ENCODE measurements at places on chromosomes 3 and 15.

DNA sequence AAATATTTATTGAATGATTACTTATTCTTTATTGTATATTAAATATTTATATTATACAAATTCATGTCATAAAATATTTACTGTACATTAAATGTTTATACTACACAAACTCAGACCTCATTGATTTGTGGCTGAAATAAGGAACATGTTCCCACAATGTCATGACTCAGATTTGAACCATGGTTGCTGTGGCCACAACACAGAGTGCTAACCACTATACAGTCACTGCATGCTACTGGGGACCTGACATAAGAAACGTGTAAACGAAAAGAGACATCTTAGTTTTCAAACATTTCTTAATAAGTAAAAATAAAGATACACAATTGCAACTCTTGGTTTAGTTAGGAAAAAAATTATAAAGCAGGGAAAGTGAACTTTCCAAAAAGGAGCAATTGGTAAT is 99.1 kb upstream of the AGTR1 start:
- DNase-seq = no peak

DNA sequence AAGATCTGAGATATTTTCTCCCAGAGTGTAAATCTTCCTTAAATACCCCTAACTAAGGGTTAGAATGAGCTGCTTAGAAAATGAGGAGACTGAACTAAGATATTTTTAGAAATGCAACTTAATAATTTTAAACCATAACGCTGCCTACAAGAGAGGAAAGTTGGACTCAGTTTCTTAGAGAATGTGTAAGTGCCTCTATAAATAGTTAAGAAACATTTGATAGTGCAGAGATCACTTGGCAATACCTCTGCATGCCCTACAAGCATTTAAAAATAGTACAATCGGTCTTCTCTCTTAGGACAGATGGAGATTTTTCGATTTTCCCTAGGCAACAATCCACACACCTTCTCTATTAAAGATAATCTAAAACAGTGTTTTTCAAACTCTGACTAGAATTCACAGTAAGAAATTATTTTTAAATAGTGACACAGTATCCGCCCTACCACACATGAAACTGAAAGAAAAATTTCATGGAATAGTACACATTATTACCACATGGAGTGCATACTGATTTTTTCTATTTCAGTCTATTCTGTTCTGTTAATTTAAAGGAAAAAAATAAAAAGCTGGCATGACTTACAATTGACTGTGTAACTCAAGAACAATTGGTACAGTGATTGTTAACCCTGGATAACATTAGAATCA is 83.2 kb downstream of the GADL1 start:
- no peak for DNase-seq

GRCh38 chr15:60788692-60789103 is 309.8 kb upstream of the ICE2 start:
- no peak for DNase-seq

DNA sequence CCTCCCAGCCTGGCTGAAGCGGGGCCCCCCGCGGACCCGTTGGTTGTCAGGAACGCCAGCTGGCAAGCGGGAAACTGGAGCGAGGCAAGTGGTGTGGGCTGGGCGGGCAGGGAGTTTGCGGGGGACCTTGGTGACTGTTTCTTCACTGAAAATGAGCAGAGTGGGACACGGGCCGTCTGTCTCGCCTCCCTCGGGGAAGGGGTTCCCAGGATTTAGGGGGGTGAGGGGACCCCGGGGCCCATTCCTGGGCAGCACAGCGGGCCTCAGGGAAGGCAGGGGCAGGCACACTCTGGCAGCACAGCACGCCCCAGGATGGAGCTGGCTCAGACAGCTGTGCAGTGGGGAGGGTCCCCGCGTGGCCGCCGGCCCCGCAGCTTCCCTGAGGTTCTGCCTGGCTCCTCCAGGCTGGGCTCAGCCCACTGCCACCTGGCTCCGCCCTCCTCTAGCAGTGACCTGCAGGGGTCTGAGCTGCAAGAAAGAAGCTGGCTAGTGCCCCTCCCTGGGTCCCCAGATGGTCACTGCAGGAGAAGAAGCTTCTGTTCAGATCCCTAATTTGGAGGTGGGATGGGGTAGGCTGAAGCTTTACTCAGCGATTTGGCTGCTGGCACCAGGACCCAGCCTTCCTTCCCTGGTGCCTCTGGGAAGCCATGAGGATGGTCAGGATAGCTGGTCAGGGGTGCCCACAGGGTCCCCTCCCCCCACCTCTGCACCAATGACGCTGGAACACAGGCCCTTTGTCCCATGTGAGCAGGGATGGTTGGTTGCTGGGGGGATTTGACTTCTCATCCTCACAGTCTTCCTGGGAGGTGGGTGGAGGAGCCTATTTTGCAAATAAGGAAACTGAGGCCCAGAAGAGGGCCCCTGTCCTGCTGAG is 90.4 kb downstream of the TBC1D2B start:
- DNase-seq = no peak

DNA sequence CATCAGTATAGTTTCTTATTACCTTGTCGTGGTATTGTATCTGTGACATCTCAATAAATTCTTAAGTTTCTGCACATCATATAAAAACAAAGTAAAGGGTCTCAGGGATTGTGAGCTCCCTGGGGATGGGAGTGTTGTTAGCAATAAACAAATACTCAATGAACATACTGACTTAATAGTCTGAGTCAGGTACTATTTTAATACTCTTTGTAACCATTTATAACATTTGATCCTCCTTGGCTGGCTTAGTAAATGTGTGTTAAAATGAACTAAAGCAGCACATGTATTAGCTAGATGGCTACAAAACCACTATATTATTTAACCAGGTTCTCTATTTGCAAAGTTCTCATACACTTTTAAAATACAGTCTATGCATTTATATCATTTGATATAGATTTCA is 1.8 kb downstream of the ICE2 start:
- DNase-seq = no peak

DNA sequence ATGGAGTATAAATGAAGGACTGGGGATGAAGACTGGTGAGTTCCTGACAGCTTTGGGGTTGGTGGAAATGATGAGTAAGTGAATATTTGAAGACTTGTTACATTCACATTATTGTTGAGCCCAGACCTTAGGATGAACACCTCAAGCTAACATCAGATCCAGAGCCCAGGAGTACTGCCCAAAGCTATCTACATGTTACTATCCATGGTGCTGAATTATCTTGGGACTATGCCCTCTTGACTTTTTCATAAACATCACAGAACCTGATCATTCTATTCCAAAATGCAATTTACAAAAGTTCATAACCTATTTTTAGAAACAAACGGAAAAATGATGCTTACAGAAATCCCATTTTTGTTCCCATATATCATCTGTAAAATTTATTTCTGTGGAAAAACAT is 613.3 kb downstream of the TUSC7 start:
- no peak for DNase-seq

DNA sequence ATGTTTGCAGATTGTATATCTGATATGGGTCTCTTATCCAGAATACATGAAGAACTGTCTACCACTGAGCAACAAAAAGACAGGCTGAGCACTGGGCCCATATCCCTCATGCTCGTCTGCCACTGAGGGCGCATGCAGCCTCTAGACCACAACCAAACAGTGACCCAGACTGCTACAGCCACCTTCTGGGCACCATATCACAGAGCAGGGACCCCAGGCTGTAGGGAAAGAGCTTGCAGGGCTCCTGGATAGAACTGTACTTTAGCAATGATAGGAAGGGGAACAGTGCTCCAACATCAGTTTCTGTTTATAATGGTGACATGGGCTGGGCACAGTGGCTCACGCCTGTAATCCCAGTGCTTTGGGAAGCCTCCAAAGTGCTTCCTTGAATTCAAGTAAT is 40.2 kb upstream of the TMEM87A start:
- DNase-seq = no peak

- no peak for DNase-seq
Measured at GRCh38 chr3:13124631-13125030, 51.4 kb upstream of the IQSEC1 start.

DNA sequence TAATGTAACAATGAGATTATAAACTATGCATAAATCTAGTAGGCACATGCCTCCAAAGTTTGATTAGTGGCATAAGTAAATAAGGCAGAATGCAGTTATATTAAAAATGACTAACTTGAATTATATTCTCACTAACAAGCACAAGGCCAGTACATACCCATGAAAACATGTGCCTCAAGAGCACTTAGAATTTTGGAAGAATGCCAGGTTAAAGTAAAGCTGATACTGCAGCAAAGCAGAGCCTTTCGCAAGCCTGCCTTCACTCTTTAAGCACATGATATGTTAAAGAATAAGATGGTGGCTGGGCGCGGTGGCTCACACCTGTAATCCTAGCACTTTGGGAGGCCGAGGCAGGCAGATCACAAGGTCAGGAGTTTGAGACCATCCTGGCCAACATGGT is 49.0 kb downstream of the KBTBD12 start:
- no peak for DNase-seq

DNA sequence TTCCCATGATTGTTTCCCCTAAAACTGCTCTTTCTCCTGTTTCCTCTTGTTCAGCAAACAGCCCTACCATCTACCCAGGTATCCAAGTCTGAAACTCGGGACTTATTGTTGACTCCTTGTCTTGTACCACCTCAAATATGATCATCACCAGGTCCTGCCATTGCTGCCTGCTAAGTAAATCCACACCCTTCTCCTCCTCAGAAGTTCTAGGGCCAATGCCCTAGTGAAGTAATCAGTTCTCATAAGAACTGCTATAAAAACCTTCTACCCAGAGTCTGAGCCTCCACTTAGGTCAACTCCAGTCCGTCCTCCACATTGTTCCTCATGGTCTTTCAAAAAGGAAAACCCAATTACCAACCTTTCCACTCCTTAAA is 77.0 kb upstream of the IL12A start:
- no peak for DNase-seq

DNA sequence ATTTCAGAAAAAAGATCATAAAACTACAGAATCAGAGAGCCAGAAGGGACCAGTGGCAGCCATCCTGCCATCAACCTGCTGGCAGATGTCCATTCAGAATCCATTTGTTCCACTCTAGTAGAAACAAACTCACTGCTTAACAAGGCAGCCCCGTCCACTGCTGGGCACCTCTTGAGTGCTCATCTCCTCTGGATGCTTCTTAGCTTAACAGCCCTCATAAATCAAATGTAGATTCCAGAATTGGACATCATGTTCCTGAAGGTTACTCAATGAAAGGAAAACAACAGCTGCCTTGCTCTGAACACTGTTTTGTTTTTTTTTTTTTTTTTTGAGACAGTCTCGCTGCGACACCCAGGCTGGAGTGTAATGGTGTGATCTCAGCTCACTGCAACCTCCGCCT is 37.3 kb downstream of the ABCC5 start:
- DNase-seq = no peak

DNA sequence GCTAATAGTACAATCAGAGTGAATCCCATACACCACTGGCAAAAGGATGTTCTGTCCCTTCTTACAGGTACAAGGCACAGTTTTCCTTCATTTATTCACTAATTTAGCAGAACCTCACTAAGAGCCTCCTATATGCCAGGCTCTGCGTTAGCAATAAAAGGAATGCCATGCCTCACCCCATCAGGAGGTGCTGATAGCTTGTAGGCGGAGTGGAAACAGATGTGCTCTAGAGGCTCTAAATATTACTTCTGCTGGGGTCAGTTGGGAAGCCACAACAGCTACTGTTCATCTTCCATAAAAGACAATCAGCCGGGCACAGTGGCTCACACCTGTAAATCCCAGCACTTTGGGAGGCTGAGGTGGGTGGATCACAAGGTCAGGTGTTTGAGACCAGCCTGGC is 24.4 kb downstream of the MLH1 start:
- DNase-seq = no peak

- no peak for DNase-seq
Measured at GRCh38 chr15:62547584-62547983, 382.5 kb upstream of the C2CD4B start.

- DNase-seq = no peak
Measured at GRCh38 chr3:119639494-119640350, 20.7 kb downstream of the POPDC2 start.

GRCh38 chr3:49906073-49906743 is 2.5 kb upstream of the MST1R start:
- peak; percentile 30 for DNase-seq

DNA sequence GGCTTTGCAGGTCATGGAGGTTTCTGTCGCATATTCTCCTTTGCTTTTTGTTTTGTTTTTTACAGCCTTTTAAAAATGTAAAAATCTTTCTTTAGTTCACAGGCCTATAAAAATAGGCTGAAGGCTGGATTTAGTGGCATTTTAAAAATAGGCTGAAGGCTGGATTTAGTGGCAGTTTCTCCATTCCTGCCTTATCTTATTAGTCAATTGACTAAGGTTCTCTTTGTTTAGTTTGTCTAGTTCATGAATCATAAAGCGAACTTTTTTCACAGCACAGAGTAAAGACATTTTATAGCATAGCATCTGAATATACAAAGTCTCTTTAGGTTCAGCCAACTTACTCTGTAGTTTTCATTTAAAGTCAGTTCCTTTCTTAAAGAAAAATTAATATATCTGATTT is 31.4 kb downstream of the AP4E1 start:
- DNase-seq = no peak

- no peak for DNase-seq
Measured at GRCh38 chr3:129259612-129260477, 10.4 kb downstream of the COPG1 start.

DNA sequence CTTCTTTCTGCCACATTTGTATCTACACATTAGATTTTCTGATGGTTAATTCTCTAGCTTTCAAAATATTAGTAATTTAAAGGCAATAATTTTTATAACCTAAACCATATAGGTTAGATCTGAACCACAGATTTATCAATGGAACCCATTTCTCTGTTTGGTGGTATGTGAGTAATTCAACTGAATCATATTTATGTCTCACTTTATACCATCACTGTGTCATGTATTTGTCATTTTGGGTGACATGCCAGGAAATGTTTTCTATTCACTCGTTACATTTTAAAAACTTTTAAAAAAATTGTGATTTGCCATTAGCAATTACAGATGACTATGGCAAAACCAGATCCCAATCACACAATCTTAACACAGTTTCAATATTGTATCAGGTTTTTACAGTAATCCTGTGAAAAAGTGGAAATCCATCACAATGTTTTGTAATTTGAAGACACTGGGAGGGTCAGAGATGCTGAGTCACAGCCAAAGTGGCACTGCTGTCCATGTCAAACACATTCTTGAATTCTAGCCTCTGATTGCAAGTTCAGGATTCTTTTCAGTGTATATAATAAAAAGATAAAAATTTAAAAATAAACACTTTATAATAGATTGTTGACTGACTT is 356.0 kb upstream of the RBMS3 start:
- no peak for DNase-seq

- DNase-seq = peak; percentile 32
Measured at GRCh38 chr3:183698318-183698751, 738 bp downstream of the YEATS2 start.

Data from CD4-positive, alpha-beta T cell treated with Interferon alpha-2 for 1 hour (primary cell).